ENCODE measurements at places on chromosomes 3 and 15. TPM values are rescaled to one million over a fixed set of nuclear protein-coding genes. Genes with fewer than 3 reads are reported as not detected.

- ATAC-seq = no peak
Measured at GRCh38 chr3:119608405-119609000, 10.8 kb downstream of the PLA1A start.

DNA sequence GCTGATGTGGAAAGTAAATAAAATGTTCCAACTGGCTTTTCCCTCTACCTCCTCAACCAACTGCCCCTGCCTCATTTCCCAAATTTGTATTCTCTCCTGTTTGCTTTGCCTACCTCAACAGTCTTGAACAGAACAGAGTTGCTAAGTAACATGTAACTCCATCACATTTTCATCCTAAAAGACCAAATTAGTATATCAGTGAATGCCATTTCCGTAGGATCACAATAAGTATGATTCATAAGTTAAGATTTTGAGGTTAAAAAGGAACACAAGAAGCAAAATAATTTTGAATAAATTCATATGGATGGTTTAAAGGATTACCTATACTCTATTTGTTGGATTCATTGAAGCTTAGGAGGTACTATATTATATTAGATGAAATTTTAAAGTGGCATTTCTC, 154.9 kb downstream of the ECT2 start:
- ATAC-seq = no peak

- no peak for ATAC-seq
Measured at GRCh38 chr3:15659254-15659975, 57.9 kb downstream of the BTD start.

- ATAC-seq = no peak
Measured at GRCh38 chr3:78402720-78403119, 1362.8 kb downstream of the ROBO2 start.

Gene RTP1
- not detected for total RNA-seq

- ATAC-seq = no peak
Measured at GRCh38 chr3:140629357-140630137, 48.3 kb upstream of the TRIM42 start.

DNA sequence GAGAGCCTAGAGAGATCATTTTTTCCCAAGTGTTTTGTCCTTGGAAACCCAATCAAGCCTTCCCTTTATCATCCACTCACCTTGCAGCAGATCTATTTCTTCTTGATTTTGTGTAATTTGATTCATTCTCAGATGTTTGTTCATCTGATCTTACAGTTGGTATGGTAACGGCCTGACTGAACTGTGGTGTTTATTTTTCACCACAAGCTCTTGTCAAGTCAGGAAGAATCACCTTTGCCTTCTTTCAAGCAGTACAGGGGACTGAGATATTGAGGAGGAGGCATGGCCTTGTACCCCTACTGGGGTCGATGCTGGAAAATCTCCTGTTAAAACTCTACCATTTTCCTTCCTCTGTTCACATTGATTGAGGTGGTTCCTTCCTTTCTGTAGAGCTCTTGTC, 361.4 kb upstream of the CFAP20DC start:
- ATAC-seq = no peak

GRCh38 chr3:12954891-12955650, 113.7 kb upstream of the RPL32 start:
- peak; percentile 79 for ATAC-seq

Gene CEP63
- total RNA-seq = 10.1 TPM

- ATAC-seq = peak; percentile 12
Measured at GRCh38 chr3:129371041-129371826, 57.2 kb downstream of the EFCAB12 start.

DNA sequence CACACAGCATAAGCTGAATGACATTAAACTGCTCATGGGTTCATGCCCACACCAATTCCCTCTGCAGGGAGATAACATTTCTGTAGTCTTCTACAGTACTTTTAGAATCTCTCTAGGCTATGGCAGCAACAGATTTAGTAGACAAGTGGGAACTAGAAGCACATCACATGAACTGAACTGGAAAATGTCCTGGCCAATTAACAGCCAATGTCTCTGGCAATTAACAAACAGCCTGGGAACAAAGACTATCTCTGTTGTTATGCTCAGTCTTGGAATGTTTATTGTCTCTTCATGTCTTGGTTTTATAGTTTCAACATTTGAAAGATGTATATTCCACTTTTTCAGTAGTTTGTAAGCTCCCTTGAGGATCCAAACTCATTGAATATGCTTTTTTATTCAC, 523.2 kb upstream of the NAALADL2 start:
- ATAC-seq = no peak

Gene C3orf62
- total RNA-seq = 9.3 TPM

Gene IQCH
- total RNA-seq = 0.89 TPM

- ATAC-seq = no peak
Measured at GRCh38 chr3:156300929-156301840, 180.8 kb downstream of the KCNAB1 start.

- no peak for ATAC-seq
Measured at GRCh38 chr15:22874256-22874655, 35.8 kb downstream of the NIPA2 start.

- no peak for ATAC-seq
Measured at GRCh38 chr3:11239796-11240195, 32.4 kb upstream of the ATG7 start.

Gene TEX9
- 1.8 TPM for total RNA-seq
